ENCODE measurements at places on chromosomes 7 and 10.

DNA sequence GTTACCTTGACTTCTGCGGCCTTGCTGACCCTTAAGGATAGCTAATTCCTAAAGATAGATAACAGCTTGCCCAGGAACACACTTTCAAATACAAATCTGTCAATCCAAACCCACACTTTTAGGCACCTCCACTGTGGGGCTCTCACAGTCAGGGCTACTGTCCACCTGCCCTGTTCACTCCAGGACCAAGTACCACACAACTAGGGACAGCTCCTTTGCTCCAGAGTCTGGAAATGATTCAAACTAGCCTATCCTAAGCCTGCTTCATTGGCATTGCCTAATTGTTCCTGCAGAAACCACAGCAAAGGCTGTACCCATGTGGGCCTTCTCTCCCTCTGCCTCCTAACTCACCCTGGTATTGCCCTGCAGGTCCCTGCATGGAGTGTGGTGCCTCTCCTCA is 538.9 kb upstream of the IGFBP3 start:
- no peak for DNase-seq
- H3K4me3 ChIP-seq = no peak overlapping the region
- H3K27me3 ChIP-seq = no peaks in the 10 kb centered on the region
- no peaks in the 10 kb centered on the region for H3K4me1 ChIP-seq
- no peaks in the 10 kb centered on the region for H3K36me3 ChIP-seq

- no peak overlapping the region for H3K4me3 ChIP-seq
- DNase-seq = no peak
- H3K27ac ChIP-seq = no peak overlapping the region
- peaks cover 4% of the 10 kb centered on the region for H3K27me3 ChIP-seq
Measured at GRCh38 chr7:24346129-24346528, 62.1 kb downstream of the NPY start.

DNA sequence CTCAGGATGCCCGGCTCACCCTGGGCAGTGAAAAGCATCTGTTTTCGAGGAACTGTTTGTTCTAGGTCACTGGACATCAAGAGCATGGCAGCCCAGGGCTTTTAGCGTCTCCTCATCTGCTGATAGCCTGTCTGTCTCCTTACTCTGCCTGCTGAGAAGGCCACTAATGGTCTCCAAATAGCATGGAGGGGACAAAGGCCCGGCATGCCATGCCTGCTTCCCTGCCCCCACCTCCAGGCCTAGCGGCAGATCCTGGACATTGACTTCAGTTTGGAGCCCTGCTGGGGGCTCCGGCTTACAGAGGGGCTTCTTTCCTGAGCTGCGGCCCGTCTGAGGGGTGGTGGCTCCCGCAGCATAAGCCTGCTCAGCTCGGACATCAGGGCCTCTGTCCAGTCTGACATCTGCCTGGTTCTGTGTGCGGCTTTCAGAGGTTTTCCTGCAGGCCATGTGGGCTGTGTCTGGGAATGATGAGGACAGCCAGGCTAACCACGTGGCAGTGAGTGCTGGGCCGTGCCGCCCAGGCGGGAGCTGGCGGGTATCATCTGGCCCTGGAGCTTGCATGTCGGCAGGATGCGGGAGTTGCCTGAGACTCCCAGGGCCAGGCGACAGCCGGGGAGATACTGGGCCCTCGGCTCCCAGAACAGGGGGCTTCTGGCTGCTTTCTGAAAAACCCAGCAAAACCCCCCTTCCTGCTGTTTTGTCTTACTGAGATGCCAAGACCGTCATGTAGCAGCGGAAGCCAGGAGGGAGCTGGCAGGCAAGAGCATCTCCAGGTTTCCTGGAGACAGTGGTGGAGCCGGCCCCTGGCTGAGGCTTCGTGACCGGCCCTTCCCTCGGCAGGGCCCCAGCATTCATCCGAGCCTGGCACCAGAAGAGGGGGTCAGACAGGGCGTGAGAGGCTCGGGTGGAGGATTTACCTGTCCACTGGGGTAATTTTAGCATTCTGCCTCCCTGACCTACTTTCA is 9.2 kb downstream of the PFKFB3 start:
- no peak overlapping the region for H3K4me3 ChIP-seq
- H3K36me3 ChIP-seq = peaks cover 35% of the 10 kb centered on the region
- peaks cover 13% of the 10 kb centered on the region for H3K4me1 ChIP-seq
- no peaks in the 10 kb centered on the region for H3K27me3 ChIP-seq
- no peak overlapping the region for H3K27ac ChIP-seq

GRCh38 chr7:42014625-42015618 is 222.1 kb downstream of the GLI3 start:
- peaks cover 10% of the 10 kb centered on the region for H3K4me1 ChIP-seq
- H3K27ac ChIP-seq = no peak overlapping the region
- H3K27me3 ChIP-seq = peaks cover 13% of the 10 kb centered on the region
- H3K36me3 ChIP-seq = no peaks in the 10 kb centered on the region
- DNase-seq = no peak

DNA sequence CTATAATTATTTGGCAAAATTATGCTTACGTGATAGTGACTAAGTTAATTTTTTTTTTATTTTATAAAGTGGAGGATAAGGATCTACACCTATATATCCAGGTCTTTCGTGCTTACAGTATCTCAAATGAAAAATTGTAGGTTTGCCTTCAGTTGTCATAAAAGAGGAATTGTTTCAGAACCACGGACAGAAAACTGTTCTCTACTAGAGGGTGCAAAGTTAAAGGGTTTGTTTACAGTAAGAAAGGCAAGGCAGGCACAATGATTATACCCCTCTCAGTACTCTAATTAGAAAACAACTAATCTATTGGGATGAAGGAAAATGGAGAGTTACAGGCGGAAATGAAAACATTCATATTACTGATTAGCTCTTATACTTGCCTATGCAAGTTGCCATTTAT is 1.5 kb downstream of the PCLO start:
- no peak for DNase-seq
- peaks cover 8% of the 10 kb centered on the region for H3K27me3 ChIP-seq
- peaks cover 5% of the 10 kb centered on the region for H3K4me1 ChIP-seq
- H3K27ac ChIP-seq = no peak overlapping the region
- H3K36me3 ChIP-seq = no peaks in the 10 kb centered on the region

DNA sequence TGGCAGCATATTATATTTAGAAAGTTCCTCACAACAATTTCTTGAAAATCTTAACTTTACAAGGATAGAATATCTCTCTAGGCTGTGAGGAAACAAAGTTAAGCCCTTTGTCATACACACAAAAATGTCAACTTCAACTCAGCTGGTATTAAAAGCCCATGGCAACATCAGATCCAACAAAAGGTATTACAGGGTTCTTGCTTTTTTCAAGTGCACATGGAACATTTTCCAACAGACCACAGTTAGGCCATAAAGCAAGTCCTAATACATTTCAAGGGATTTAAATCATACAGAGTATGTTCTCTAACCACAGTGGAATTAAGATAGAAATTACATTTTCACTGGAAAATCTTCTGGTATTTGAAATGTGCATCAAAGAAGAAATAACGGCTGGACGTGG is 71.9 kb upstream of the OIT3 start:
- no peak overlapping the region for H3K4me3 ChIP-seq
- peaks cover 3% of the 10 kb centered on the region for H3K36me3 ChIP-seq
- H3K27ac ChIP-seq = no peak overlapping the region
- DNase-seq = no peak
- H3K4me1 ChIP-seq = peaks cover 3% of the 10 kb centered on the region

- H3K4me1 ChIP-seq = peaks cover 7% of the 10 kb centered on the region
- H3K36me3 ChIP-seq = no peaks in the 10 kb centered on the region
- H3K27me3 ChIP-seq = peaks cover 63% of the 10 kb centered on the region
- no peak overlapping the region for H3K4me3 ChIP-seq
- H3K27ac ChIP-seq = no peak overlapping the region
Measured at GRCh38 chr7:37670436-37670835, 13.1 kb upstream of the GPR141 start.

DNA sequence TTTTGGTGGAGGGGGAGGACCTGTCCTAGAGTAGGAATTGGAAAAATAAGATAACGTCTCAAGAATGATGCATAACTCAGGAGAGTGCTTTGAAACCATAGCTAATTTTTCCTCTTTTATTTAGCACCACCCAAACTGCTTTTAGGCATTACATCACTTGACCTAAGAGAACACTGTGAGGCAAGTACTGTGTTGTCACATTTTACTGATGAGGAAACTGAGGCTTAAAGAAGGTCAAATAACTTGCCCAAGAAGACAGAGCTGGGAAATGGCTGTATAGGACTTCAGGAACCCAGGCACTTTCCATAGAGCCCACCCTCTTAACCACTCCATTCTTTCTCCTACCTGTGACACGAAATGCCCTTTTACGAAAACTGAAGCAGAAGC is 21.4 kb downstream of the ADRB1 start:
- H3K27ac ChIP-seq = no peak overlapping the region
- H3K4me3 ChIP-seq = no peak overlapping the region
- H3K4me1 ChIP-seq = peaks cover 13% of the 10 kb centered on the region
- peaks cover 13% of the 10 kb centered on the region for H3K27me3 ChIP-seq
- no peaks in the 10 kb centered on the region for H3K36me3 ChIP-seq

DNA sequence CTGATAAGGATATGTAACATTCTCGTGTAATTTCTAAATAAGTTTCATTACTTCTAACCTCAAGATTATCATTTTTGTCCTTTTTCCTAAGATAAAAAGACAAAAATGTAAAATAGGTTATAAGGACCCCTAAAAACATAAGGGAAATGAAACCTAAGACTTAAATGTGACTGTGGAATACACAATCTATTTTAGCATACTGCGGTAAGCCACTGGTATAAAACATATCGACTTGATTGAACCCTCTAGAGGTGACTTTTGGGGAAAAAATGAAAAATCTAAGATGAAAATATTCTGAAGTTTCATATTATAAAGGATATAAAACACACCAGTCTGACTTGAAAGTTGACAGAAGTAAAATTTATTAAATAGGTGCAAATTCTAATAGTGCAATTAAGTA is 1.9 kb downstream of the NAMPT start:
- no peak overlapping the region for H3K27ac ChIP-seq
- H3K36me3 ChIP-seq = peaks cover 18% of the 10 kb centered on the region
- peak overlapping the region; percentile 89 for H3K4me3 ChIP-seq
- no peak for DNase-seq
- peaks cover 45% of the 10 kb centered on the region for H3K4me1 ChIP-seq
- no peaks in the 10 kb centered on the region for H3K27me3 ChIP-seq

DNA sequence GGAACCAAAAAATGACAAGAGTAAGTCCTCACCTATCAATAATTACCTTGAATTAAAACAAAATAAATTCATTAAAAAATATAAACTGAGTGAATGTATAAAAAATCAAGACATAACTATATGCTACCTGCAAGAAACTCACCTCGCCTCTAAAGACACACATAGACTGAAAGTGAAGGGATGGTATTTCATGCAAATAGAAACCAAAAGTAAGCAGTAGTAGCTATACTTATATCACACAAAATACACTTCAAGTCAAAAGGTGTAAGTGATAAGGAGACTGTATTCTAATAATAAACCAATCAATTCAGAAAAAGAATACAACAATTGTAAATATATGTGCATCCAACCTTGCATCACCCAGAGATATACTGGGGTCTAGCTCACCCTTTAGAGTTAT is 332.6 kb downstream of the SH2D4B start:
- no peaks in the 10 kb centered on the region for H3K4me1 ChIP-seq
- H3K4me3 ChIP-seq = no peak overlapping the region
- peaks cover 3% of the 10 kb centered on the region for H3K27me3 ChIP-seq

- peaks cover 62% of the 10 kb centered on the region for H3K27me3 ChIP-seq
- no peak for DNase-seq
- no peaks in the 10 kb centered on the region for H3K36me3 ChIP-seq
- H3K4me1 ChIP-seq = peaks cover 25% of the 10 kb centered on the region
- H3K27ac ChIP-seq = no peak overlapping the region
Measured at GRCh38 chr7:127252377-127252713, 396 bp downstream of the GRM8 start.

- no peaks in the 10 kb centered on the region for H3K4me1 ChIP-seq
- no peak overlapping the region for H3K4me3 ChIP-seq
- no peaks in the 10 kb centered on the region for H3K27me3 ChIP-seq
Measured at GRCh38 chr7:5712566-5712965, 68.9 kb downstream of the RNF216 start.

GRCh38 chr7:19948160-19948559 is 174.7 kb upstream of the TMEM196 start:
- DNase-seq = no peak
- no peaks in the 10 kb centered on the region for H3K36me3 ChIP-seq
- no peaks in the 10 kb centered on the region for H3K4me1 ChIP-seq
- H3K27me3 ChIP-seq = peaks cover 3% of the 10 kb centered on the region
- H3K4me3 ChIP-seq = no peak overlapping the region
- no peak overlapping the region for H3K27ac ChIP-seq

GRCh38 chr7:149869291-149869650 is 4.5 kb upstream of the ATP6V0E2 start:
- H3K36me3 ChIP-seq = peaks cover 5% of the 10 kb centered on the region
- DNase-seq = no peak
- no peaks in the 10 kb centered on the region for H3K27me3 ChIP-seq
- no peak overlapping the region for H3K27ac ChIP-seq
- peaks cover 33% of the 10 kb centered on the region for H3K4me1 ChIP-seq
- H3K4me3 ChIP-seq = no peak overlapping the region

DNA sequence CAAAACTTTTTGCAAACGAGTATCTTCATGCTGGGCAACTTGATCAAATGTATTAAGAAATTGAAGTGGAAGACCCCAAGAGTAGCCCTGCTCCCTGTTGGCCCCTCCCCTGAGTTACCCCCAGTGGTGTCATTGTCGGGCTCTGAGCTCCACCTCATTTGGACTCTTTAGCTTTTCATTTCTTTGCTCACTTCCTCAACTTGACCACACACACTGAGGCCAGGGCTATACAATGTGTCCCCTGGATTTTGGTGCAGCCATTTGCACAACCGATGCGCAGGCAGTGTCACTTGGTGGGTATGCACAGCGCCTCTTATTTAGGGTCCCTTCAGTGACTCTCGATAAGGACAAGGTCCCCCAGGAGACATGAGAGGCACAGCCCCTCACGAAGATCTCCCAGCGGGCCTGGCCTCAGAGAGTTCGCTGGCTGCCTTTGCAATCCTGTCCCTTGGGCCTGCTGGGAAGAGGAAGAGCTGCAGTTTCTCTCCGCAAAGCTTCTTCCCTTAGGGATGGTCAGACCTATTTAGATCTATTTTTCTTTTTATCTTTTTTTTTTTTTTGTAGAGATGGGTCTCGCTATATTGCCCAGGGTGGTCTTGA is 2.5 kb upstream of the MUC3A start:
- H3K4me3 ChIP-seq = no peak overlapping the region
- peaks cover 30% of the 10 kb centered on the region for H3K27me3 ChIP-seq
- H3K4me1 ChIP-seq = no peaks in the 10 kb centered on the region

- no peaks in the 10 kb centered on the region for H3K4me1 ChIP-seq
- H3K4me3 ChIP-seq = no peak overlapping the region
- no peaks in the 10 kb centered on the region for H3K36me3 ChIP-seq
- no peak overlapping the region for H3K27ac ChIP-seq
Measured at GRCh38 chr7:48894574-48894973, 29.8 kb upstream of the CDC14C start.

DNA sequence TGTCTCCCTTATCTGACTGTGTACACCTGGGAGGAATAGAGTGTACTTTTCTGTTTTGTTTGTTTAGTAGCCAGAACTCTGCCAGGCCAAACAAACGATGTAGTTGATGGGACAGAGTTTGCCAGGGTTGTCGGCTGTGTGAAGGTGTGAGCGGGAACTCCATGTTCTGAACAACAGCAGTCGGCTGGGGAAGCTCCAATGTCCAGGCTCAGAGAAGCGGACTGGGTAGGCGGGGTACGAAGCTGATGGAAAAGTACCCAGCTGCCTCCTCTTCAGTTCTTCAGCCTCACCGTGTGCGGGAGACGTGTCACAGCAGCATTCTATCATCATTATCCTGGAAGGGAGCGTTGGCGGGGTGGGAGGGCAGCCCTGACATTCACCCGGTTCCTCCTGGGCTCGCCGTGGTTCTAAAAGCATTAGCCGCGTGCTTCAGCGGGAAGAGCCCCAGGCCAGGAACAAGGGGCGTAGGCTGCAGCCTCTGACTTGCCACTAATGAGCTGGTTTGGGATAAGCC is 52.9 kb downstream of the PFKFB3 start:
- no peak overlapping the region for H3K4me3 ChIP-seq
- DNase-seq = no peak
- H3K36me3 ChIP-seq = peaks cover 2% of the 10 kb centered on the region
- H3K27me3 ChIP-seq = no peaks in the 10 kb centered on the region
- peaks cover 10% of the 10 kb centered on the region for H3K4me1 ChIP-seq
